H7 (cell line): ENCODE measurements at places on chromosomes 4 and X. TPM values are rescaled to one million over a fixed set of nuclear protein-coding genes. Genes with fewer than 3 reads are reported as not detected.

Gene SPARCL1
- 0.48 and 0.81 TPM in 2 replicates for total RNA-seq

DNA sequence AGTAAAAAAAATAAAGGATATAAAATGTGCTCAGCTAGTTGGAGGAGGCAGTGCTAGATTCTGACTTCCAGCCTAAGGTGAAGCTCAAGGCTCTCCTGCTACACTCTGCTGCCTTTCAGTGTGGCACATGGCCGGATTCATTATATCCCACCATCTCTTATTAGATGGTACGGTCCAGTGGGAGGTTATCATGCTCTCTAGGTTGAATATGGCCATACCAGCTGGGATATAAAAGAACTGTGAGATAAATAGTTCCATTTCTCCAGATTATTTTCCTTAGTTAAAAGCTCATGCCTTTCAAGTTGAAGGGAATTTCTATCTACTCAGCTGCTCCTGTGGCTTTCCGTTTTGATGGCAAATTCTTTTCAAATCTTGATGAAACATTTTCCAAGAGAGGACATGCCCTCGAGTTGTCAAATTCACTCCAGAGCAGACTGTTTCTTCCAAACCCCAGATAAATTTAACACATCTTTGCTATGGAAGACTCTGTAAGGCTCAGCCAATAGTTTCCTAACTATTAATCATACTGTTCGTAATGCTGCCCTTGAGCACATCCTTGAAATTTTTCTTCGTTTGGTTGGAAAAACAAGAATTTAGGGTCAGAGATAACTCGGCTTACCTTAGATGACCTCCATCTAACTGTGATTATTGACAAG lies 2.2 kb upstream of the MGARP start:
- DNase-seq = no peak

GRCh38 chrX:134938682-134939081 lies 52.1 kb upstream of the SMIM10 start:
- no peak for DNase-seq

DNA sequence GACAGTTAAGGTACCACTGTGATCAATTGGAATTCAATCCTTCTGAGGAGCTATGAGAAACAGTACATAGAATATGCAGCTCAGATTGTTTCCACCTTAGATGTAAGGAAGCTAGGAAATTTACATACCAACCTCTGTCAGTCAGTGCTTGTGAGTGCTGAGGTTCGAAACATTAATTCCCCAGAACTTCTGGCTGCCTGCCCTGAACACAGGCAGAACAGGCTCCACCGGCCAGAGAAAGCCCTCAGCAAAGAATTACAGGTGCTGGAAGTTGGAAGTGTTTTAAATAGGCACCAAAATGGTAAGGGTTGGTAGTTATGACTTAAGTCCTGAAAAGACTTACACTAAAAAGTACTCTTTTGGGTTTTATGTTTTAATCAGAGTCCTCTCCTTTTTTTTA lies 651.8 kb downstream of the C4orf33 start:
- DNase-seq = no peak

Gene PNMA3
- 5.2 and 9.2 TPM in 2 replicates for total RNA-seq

Gene MAGEB1
- total RNA-seq = 0.30 and 0.45 TPM in 2 replicates

- peak; percentile 57 for DNase-seq
Measured at GRCh38 chr4:164700471-164700870, 53.5 kb upstream of the SMIM31 start.

Gene ASB12
- total RNA-seq = 0.73 and 0.78 TPM in 2 replicates

Gene SPIN3
- 7.4 and 12.7 TPM in 2 replicates for total RNA-seq

Gene XK
- total RNA-seq = 1.2 and 2.2 TPM in 2 replicates

DNA sequence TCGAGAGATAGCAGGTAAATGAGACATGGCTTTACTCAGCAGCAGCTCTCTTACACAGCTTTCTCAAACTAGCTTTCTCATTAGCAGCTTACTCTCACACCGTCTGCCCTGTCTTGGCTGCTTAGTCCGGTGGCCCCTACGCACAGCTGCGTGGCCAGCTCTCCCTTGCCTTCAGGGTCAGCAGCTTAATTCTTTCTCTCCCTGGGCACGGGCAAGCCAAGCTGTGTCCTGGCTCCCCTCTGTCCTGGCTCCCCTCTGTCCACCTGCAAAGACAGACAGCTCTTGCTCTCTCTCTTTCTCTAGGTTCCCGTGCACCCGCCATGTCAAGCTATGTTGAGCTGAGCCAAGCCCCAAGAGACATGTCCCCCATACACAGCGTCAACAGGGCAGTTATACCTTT lies 39.4 kb downstream of the ZNF185 start:
- no peak for DNase-seq

Gene TRPC5OS
- total RNA-seq = 0.21 TPM in 1 of 2 replicates, not detected in the other

DNA sequence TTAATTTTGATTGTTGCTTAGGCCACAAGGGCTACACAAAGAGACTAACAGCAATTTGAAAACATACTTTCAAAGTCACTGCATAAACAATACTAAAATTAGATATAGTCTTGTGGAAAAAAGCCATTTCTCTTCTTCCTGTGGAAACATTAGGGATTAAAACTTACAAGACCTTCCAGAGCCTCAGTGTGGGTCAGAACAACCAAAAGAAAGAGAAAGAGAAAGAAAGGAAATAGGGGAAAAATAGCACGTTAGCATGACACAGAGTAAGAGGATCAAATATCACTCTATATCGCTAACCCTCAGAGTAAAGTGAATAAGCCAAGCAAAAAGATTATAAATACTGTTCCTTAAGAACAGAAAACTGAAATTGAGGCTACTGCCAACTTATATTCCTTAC lies 127.8 kb upstream of the DIAPH2 start:
- no peak for DNase-seq

Gene CT55
- total RNA-seq = 0.10 TPM in 1 of 2 replicates, not detected in the other

DNA sequence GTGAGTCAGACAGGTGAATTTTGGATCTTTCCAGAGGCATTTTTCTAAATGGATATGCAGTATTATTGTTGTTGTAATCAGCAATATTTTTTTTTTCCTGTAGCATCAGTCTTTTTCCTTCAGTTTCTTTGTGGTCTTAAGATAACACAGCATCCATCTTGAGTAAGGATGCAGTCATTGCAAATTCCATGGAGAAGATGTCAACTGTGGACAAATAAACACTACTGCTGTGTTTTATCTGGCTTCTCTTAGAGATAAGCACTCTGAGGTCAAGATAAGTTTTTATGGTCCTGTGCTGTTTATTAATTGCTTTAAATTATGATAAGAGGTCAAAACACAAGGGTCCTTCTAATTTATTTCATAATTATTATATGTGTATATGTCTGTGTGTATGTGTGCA lies 1255.7 kb downstream of the ADGRL3 start:
- no peak for DNase-seq

GRCh38 chrX:26918631-26919030 lies 544.5 kb downstream of the PPP4R3C start:
- peak; percentile 6 for DNase-seq

- DNase-seq = no peak
Measured at GRCh38 chrX:16144420-16144819, 21.1 kb downstream of the GRPR start.

Gene SPANXC
- not detected in 2 replicates for total RNA-seq

GRCh38 chr4:54060116-54060515 lies 4.3 kb downstream of the CHIC2 start:
- DNase-seq = no peak

DNA sequence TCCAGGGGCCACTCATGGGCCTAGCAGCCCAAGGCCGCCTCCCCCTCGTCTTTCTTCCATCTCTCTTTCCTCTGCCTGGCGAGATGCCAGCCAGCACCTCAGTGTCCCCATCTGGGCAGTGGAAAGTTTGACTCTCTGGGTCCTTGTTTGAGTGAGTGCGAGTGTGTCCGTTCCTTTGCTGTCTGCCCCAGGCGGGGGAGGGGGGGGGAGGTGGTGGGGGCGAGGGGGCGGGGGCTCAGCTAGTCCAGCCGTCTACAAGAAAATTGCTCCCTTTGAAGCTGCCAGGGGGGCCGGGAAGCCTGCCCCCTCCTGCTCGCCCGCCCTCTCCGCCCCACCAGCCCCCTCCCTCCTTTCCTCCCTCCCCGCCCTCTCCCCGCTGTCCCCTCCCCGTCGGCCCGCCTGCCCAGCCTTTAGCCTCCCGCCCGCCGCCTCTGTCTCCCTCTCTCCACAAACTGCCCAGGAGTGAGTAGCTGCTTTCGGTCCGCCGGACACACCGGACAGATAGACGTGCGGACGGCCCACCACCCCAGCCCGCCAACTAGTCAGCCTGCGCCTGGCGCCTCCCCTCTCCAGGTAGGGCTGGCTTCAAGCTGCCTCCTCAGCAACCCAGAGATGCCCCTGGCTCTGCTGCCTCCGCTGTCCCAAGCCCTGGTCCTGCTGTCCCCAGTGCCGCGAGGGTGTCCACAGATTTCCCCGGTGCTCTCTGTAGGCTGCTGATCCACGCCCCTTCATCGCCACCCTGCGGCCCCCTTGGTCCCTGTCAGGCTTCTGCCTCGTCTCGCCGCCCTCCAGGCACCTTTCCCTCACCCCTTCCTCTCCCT lies at the start of gene BGN:
BGN (plus strand) TSS at position 440 of the 821 bp plus-strand sequence. CDS start 9,652 bp downstream, outside the sequence.
- peak; percentile 87 for DNase-seq

- DNase-seq = peak; percentile 48
Measured at GRCh38 chr4:87150498-87151261, 69.7 kb downstream of the KLHL8 start.

DNA sequence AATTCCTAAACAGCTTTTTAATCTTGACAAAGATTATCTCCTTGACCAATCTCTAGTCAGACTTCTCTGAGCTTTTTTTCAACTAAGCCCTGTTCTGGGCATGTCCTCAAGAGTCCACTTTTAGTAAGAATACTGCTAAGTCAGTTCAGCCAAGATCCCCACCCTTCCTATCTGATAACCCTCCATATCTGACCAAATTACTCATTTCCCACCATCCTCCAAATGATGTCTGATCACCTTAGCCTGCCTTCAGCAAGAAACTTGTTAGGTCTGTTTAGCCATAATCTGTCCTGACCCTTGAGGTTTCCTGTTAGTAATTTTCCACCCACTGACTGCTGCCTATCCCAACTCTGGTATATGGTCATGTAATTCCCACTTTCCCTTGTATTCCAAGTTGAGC lies 65.2 kb downstream of the FAM13A start:
- no peak for DNase-seq

Gene TREX2
- 0.11 and 1.8 TPM in 2 replicates for total RNA-seq

DNA sequence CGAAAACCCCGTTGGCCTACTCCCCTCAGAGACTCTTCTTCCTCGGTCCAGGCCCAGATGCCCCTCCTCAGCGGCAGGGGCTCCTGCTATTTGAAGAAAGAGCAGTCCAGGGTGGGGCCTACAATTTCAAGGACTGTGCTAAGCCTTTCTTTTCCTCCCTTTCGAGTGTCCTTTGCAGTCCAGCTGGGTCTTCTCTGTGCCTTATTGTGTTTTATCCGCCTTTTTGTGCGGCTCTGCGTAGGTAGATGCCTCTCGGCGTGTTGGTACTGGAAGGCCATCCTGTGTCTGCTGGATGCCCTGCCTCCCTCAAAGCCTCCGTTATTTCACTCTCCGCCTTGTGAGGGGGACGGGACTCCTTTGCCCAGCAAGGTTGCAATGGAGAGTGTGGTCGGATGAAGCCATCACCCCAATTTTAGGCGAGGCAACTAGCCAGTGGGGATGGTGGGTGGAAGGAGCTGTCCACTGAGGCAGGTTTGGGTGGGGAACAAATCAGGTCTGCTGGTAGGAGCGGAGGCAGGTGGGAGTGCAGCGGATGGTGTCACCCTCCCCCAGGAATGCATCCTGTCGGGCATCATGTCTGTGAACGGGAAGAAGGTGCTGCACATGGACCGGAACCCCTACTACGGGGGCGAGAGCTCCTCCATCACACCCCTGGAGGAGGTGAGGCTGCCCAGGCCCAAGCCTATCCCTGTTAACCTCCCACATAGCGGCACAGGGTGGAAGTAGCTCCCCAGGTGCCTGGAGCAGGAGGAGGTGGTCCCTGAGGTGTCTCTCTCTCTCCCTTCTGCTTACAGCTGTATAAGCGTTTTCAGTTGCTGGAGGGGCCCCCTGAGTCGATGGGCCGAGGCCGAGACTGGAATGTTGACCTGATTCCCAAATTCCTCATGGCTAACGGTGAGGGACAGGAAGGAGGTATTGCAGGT lies 1.3 kb downstream of the GDI1 start:
- no peak for DNase-seq

DNA sequence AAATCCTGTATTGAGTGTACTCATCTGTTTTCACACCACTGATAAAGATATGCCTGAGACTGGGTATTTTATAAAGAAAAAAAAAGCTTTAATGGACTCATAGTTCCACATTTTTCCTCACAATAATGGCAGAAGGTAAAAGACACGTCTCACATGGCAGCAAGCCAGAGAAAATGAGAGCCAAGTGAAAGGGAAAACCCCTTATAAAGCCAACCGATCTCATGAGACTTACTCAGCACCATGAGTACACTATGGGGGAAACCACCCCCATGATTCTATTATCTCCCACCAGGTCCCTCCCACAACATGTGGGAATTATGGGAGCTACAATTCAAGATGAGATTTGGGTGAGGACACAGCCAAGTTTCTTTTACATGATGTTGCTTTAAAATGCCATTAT lies 171.9 kb downstream of the GALNTL6 start:
- DNase-seq = no peak

DNA sequence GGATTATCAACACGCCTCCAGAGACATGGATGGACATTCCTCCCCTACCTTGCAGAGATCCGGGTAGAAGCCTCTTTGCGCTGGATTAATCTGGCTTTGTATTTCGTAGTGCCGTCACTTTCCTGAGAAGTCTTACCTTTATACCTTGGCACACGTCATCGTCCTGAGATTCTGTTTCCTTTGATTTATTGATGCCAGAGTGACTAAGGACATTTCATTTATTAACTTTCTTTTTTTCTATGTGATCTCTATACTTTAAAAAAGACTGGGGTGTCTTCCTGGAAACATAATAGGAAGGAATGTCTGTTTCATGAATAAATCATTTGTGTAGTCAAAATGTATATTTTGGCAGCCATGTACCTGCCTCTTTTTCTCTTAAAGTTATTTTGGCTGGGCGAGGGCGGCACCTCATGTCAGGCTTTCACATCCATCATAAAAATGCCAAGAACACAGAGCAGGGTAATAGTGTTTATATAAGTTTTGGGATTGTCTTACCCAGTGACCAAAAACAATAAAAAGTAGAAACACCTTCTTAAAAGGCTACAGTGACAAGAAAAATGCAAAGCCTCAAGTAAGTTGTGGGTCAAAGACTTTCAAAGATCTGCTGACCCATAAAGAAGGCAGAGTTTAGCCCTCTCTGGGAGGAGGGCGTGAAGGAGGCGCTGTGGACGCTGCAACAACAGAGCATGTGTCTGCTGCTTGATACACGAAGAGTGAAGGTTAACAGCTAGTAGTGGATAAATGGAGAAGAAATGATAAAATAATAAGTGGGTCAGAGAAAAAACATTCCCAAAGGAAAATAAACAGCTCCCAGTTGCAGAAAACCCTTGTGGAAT lies 124.4 kb downstream of the SHROOM3 start:
- DNase-seq = peak; percentile 44

- DNase-seq = no peak
Measured at GRCh38 chr4:11842620-11843263, 414.0 kb upstream of the HS3ST1 start.

- peak; percentile 32 for DNase-seq
Measured at GRCh38 chrX:115898382-115899001, 272.1 kb upstream of the AGTR2 start.

GRCh38 chr4:152000518-152000917 lies 239.7 kb upstream of the GATB start:
- no peak for DNase-seq

Gene IL9R
- total RNA-seq = 0.17 and 0.78 TPM in 2 replicates
